ENCODE measurements at places on chromosomes 4 and X. TPM values are rescaled to one million over a fixed set of nuclear protein-coding genes. Genes with fewer than 3 reads are reported as not detected.

DNA sequence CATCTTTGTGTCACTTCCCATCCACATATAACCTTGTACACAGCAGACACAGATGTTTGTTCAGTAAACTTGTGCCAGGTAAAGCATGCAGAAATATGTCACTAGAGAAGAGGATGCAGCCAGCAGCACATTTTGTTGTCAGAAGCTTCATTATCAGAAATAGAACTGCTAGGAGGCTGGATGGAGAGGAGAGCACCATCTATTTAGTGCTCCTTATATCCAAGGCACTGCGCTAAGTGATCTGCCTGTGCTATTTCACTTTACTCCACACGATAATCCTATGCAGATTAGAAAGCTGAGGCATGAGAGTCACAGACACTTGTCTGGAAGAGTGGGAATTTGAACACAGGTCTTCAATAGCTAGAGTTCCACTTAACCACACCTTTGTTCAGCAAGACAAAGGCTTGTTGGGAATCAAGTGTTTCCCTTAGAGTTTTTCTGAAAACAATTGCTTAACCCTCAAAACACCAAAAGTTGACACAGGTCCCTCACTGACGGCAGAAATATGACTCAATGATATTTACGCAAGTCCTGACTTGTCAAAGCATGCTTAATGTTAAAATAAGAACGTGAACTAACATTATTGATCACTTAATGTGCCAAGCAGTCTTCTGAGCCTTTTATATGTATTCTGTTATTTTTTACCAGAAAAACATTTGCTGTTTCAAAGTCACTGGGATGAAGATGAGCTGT, 1.2 kb upstream of the QDPR start:
- DNase-seq: no peak

GRCh38 chr4:85828027-85828890, 353.3 kb downstream of the ARHGAP24 start:
- DNase-seq: no peak

DNA sequence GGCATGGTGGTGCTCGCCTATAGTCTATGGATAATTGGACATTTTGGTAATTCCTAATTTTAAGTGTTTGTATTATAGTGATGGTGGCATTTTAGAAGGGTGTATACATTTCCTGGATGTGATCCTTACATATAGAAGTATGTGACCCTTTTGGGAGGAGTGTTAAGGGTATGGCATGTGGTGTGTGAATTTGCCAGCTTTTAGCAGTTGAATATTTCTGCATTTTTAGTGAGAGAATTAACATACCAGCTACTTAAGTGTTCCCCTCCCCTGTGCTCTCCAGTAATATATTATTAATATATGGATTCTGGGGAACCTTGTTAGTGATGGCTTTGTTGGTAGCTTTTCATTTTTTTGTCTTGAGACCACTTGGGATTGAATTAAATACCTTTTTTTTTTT, 55.3 kb downstream of the STAG2 start:
- DNase-seq: no peak

DNA sequence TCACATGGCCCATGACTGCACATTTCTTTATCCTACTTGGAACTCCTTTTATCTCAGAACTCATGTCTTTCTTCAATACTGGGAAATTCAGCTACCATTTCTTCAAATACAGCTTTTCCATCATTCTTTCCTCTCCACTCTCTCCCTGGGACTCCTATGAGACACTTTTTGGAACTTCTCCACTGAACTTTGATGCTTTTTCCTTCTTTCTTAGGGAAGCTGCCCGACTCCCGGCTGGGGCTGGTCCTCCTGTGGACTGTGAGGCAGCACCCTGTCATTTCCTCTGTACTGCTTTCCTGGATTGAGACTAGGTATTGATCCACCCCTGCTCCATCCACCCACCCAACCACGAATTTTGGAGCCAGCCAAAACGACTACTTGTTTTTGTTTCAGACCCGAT, 40.0 kb downstream of the ZFYVE28 start:
- DNase-seq: no peak

GRCh38 chr4:142036795-142037583, 400.6 kb downstream of the IL15 start:
- DNase-seq: no peak

DNA sequence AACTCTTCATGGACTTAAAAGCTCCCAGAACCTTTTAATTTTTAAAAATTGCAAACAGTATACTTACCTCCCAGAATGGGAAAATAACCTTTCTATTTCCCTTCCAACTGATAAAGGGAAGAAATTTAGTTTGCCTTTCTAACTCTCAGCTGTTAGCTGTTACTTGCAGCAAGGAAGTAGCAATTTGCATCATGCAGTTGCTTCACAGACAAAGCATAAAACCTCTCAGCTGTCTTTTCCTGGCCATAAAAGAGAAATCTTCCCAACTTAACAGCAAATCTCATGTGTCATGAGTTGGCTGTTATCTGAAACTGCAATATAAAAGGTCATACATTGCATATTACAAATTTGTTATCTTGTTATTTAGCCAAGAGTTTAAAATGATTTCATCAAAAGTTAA, 18.4 kb downstream of the C4orf17 start:
- no peak for DNase-seq

- no peak for DNase-seq
Measured at GRCh38 chr4:4225915-4226605, 669 bp downstream of the OTOP1 start.

GRCh38 chr4:130336585-130337217, 1240.7 kb downstream of the C4orf33 start:
- DNase-seq: no peak

The PAGE2 gene
- total RNA-seq: not detected

The PABPC1L2A gene
- total RNA-seq: not detected

The ASIC5 gene
- total RNA-seq: not detected

The NAAA gene
- 11.5 TPM for total RNA-seq

The GRIA2 gene
- not detected for total RNA-seq

Data from left ventricle myocardium superior (tissue), 1 donor.